Stimulated activated CD4-positive, alpha-beta T cell treated with anti-CD3 and anti-CD28 coated beads, TNF-alpha, amount 100 ng/mL, for 24 hours (primary cell): ENCODE measurements at places on chromosomes 12 and 14.

- DNase-seq = no peak
These were observed 9.6 kb upstream of the ASIC1 start for GRCh38 chr12:50047693-50048250.

GRCh38 chr12:53236443-53237111 is 4.6 kb upstream of the RARG start:
- no peak for DNase-seq

DNA sequence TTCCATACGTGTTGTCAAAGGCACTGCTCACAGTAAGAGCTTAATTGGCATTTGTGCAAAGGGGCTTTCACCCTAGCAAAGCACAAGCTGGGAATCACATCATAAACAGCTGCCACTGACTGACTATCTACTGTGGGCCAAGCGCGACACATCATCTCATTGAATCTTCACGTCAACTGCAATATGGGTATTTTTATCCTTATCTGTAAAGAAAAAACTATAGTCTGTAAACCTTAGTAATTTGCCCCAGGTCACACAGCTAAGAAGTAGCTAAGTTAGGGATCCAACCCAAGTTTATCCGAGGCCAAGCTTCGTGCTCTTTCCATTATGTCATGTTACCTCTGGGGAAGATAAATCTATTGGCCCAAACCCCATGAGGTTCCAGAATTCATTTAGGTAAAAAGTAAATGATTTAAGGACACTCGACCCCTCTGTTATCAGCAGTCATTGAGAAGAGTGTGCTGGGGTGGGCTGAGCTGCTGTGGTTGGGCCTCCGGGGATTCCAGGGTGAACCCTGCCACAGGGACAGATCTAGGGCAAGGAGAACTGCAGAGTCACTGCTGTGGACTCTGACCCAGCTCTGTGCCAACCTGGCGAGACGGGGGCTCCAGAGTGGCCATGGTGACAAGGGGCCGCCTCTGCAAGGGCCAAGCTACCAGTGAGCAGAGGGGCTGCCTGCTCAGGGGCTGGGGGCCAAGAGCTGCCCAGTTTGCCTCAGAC is 27.6 kb downstream of the NCKAP5L start:
- DNase-seq = no peak

DNA sequence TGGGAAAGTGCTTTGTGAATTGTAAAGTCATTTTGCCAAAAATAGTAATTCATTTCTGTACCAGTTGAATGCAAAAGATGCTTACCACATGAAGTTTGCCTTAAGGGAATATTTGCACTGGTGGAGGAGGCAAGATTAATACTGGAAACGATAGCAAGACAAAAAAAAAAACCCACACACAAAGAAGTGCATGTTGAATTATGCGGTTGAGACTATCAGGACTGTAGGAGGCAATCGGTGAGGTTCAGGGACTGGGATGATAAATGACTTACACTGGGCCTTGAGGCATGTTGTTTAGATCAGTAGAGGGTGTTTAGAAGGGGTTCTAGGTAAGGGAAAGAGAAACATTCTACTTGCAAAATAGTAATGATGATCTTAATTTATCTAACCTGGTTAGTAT is 142.2 kb upstream of the HMGA2 start:
- no peak for DNase-seq

DNA sequence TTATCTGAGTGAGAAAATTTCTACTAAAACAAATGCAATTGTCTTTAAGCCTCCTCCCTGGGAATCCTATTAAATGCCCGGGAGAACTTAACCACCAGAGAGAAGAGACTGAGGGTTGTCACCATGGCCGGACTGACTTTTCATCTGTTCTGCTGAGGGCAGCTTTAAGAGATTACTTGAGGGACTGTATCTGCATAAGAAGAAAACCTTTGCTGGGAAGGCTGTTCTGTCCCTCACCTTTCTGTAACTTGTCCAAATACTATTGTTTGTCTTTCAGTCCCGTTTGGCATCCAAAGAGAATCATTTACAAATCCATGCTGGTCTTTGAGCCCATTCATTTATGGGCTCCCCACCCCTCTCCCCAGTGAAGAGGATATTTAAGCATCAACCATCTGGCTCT is 306.3 kb upstream of the FLRT2 start:
- DNase-seq = no peak

- DNase-seq = no peak
These were observed 14.2 kb upstream of the PLXNC1 start for GRCh38 chr12:94133964-94134795.

DNA sequence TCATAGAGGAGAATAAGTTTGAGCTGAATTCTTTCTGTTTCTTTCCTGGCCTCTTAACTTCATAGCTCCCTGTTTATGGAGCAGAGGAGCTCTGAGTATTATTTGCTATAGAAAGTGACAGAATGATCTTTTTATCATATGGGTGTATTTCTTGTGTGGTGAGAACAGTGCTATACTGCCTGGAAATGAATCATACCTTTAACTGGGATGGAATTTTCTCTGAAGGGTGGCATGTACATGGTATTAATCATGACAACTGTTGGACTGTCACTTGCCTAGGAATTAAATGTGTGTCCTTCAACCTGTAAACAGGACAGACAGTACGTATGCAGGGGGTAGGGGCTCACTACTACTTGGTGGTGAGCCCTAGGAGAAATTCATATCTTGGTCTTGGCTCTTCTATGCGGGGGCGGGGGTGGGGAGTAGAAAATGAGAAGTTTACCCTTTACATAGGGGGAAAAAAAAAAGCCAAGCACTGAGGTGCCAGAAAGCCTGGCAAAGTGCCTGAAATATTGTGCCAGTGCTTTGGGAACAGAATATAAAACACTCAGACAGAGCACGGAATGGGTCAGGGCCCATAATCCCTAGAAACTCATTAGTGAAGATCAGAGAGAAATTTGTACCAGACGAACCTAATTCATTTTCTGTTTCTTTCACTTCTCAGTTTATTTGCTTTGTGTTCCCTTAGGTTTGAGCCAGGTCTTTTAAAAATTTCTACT is 33.8 kb downstream of the ARMH4 start:
- no peak for DNase-seq

DNA sequence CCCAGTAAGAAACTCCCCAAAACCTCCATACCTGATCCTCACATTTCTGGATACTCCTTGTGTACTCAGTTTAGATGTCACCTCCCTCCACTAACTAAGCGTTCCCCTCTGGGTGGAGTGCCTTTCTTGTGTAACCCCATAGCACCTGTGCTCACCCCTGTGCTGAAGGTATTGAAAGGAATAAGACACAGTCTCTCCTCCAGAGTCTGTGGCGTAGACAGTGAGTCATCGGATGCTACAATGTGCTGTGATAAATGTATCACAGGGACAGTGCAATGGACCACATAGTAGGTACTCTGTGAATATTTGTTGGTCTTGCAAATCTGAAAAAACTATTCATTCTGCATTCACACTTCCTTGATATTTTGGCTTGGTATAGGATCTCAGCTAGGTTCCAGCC is 30.8 kb downstream of the TSPAN9 start:
- no peak for DNase-seq
